ENCODE measurements at places on chromosomes 6 and 20.

DNA sequence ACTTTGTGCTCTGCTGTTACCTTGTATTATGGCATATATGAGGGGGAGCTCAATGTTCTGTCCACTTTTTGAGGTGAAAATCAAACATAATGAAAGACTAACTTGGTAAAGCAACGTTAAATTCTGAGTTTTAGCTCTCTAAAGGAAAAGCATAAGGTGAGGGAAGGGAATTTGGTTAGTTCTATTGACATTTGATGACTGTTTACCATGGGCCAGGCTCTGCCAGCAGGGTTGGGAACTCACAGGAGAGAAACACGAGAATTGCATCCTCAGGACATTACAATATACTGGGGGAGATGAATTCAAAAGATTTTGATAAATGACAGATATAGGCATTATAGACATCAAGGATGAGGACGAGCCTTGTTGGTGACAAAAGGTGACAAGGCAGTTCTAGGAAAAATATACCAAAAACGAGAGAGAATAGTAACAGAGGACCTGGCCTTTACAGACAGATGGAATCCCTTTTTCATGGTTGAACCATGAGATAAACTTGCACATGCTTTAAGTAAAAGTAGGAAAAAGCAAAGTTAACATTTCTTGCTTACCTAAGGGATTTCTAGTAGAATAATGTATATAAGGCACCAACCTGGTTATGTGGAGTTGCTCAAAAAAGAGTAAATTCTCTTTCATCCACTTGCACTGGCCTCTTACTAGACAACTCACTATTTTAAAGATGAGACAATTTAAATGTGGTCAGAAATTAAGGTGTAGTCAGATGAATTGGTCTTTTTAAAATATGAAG is 191.4 kb downstream of the NKAIN2 start:
- DNase-seq, result no peak

DNA sequence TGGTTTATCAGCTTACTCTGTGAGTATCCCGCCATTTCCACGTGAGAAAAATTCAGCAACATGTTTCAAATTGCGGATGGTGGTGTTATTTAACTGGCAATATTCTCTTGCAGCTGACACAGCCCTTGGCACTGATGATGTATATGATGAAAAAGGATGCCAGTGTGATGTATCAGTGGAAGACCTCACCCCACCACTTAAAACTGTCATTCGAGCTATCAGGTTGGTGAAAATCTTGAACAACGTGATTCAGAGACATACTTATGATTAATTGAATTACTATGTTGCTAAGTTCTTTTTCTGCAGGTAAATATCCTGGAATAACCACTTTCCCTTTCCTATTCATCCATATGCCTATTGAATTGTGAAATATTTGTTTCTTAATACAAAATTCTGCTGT is 55.7 kb downstream of the KHDC1L start:
- DNase-seq, result no peak

DNA sequence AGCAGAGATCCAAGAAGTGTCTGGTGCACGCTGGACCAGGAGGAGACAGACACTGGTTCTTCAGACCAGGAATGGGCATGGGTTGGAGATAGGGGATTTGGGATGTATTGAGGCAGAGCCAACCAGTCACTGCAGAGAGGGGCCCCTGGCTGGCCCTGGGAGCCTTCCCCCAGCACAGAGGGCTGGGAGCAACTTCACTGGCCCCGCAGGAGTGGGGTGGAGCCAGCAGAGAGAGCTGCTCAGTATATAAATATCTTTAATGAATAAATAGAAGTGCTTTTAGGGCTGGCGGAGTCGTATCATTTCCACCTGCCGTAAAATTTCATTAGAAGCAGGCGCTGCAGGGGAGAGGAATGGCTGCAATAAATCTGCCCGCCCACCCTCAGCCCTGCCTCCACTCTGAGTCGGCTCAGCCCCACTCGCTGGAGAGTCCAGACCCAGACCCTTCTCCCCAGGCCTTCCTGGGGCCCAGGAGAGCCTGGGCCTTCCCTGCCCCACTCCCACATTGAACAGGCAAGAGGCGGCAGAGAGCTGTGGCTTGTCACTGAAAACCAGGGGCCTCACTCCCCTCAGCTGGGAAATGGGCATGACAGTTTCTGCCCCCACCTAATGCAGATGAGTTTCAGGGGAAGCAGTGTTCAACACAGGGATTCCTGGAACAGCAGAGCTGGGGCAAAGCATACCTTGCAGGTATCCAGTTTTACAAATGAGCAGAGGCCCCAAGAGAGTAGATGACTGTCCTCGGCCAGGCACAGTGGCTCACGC is 23.9 kb upstream of the VSTM2L start:
- DNase-seq, result no peak

GRCh38 chr6:43834528-43835155 is 64.6 kb downstream of the VEGFA start:
- DNase-seq, result no peak

DNA sequence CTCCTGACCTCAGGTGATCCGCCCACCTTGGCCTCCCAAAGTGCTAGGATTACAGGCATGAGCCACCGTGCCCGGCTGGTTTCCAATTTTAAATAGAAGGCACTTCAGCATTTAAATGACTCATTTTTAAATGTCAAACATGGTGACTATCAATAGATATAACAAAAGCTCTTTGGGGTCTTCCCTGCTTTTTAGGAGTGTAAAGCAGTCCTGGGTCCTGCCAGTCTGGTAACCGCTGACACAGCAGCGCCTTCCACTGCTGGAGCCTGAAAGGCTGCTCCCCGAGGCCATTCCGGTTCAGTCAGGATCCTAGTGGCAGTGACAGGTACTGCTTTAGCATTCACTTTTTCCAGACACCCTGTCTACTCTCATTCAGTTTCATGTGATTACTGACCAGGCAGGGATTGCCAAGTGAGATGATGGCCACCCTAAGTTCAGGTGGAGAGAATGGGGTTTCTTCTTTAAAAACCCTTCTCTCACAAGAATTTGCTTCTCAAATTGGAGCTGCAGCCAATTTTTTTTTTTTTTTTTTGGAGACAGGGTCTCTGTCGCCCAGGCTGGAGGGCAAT is 5.1 kb downstream of the DIDO1 start:
- DNase-seq, result peak; percentile 36

DNA sequence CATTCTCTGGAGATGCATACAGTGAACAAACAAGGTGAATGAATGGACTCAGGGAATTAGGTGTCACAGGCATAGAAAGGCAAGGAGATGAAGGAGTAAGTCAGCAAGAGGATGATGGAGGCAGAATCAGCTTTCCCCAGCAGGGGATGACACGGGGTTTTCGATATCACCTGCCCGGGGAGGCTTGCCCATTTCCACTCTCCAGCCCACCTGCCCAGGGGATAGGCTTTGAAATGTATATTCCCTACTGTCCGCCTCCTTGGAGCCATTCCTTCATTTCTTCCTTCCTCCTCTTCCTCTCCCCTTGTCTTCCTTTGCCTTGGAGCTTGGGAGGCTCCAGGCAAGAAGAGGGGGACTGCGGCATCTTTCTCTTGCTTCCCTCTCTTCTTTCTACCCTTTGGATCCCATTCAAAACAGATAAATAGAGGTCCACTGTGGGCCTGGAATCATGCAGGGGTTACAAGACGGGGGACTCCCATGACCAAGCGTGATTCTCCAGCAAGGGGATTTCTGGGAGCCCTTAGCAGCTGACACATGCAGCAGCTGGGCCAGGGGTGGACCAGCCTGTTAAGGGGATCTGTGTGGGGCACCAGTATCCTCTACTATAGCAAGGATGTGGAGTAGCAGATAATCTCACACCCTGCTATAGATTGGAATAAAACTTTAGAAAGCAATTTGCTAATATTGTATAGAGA is 23.5 kb upstream of the RNF24 start:
- no peak for DNase-seq

DNA sequence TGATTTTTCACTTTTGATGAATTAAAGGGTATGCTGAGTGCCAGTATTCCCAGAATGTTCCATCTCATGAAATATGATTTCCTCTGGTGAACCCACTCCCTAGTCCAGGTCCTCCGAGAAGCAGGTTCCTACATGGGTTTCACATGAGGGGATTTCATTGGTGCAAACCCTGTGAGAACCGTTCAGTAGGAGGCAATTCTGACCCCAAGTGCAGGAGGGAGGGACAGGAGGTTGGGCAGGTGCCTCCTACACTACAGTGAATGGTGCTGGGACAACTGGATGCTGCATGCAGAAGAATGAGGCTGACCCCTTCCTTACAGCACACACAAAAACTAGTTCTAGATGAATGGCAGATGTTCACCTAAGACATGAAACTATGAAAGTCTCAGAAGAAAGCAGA is 5.1 kb upstream of the ULBP2 start:
- no peak for DNase-seq

DNA sequence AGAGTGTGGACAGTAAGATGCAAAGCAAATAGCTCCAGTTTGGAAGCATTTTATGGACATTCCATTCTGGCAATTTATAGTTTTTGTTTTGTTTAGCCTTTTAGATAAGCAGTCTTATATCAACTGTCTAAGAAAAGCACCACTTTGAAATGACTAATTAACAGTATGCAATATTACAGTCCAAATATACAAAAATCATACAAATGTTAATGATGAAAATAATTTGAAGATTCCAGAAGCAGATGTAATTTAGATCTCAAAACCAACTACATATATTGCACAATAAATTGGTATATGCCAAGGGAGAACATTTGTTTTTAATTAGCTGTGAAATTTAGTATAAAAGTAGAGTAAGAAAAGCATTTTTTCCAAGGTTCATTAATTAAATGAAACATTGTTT is 158.8 kb downstream of the KIF6 start:
- DNase-seq, result no peak

DNA sequence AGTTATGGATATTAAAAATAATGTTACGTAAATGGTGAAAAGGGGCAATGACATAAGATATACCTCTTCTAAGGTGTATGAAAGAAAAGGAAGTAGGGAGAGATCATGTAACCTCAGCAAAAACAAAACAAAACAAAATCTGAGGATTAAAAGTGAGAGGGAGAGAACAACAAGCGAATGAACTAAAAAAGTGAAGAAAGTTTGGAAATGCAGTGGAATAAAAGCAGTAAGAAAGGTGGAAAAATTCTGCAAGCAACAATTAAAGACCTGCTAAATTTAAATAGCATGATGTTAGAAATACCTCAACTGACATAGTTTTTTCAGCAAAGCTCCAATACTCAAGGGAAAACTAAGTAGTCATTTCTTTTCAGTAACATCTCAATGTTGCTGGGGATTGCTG is 48.0 kb downstream of the PHIP start:
- no peak for DNase-seq

DNA sequence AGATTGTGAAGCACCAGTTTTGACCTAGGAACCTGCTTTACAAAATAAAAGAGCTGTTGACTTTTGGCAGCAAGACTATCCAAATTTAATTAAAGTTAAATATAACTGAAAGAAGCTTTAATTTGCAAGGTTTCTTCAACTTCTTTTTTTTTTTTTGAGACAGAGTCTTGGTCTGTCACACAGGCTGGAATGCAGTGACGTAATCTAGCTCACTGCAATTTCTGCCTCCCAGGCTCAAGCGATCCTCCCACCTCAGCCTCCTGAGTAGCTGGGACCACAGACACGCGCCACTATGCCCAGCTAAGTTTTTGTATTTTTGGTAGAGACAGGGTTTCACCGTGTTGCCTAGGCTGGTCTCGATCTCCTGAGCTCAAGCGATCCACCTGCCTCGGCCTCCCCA is 13.7 kb upstream of the CSE1L start:
- DNase-seq, result no peak

GRCh38 chr6:44311767-44312166 is 1.4 kb downstream of the AARS2 start:
- DNase-seq, result no peak

DNA sequence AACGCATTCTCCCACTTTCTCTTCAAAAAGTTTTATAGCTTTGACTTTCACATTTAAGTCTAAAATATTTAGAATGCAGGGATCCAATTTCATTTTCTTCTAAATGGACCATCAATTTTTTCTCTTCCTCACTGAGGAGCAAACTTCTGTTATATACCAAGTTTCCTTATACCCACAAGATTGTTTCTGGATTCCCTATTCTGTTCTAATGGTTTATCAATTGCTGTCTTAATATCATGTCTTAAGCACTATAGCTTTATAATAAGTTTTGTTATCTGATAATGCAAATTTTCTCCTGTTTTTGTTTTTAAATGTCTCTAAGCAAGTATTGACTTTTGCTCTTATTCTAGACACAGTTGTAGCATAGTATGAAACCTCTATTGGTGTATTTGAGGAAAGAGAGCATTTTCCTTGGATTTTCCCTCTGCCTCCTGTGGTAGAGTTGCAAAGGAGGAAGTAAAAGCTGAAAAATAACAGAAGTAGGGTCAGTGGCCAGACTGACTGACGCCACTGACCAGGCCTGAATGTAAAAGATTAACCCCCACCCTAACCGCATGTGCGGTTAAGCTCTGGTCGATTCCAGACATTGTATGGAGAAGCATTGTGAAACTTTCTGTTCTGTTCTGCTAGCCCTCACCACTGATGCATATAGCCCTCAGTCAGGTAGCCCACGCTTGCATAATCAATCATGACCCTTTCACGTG is 40.3 kb downstream of the GPX5 start:
- no peak for DNase-seq

DNA sequence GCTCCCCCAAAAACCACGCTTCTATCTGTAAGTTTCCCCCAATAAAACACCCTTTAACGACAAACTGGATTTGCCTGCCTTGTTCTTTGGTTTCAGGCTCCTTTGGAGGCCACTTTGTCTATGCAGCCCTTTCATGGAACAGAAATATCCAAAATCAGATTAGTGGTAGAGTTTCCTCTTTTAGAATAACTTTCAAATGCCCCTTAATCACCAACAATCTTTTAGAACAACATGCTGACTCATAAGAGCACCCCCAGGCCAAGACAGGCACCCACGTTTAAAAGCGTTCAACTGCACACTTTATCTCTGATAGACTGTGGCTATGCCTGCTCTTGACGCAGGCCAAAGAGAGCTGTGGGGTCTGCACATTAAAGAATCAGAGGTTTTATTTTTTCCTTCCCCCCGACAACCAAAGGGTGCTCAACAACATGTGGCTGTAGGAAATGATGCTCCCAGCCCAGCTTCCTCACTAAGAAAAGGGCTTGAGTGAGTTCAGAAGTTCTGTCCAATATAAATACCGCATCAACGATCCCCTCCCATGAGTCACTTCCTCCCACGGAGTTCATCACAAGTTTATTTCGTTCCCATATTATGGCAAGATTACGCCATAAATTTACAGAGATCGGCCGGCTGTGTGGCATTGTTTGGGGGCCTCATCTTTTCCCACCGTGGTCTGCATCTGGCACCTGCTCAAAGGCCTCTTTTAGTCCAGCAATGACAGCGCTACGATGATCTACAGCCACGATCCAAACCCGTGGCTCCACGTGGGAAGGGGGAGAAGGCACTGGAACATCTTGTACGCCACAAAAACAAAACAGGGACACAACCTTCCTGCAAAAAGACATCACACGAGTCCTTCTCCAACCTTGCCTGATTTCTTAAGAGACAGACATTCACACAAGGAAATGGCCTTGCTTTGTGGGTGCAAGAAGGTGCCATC is 88.8 kb upstream of the NFATC2 start:
- DNase-seq, result no peak

DNA sequence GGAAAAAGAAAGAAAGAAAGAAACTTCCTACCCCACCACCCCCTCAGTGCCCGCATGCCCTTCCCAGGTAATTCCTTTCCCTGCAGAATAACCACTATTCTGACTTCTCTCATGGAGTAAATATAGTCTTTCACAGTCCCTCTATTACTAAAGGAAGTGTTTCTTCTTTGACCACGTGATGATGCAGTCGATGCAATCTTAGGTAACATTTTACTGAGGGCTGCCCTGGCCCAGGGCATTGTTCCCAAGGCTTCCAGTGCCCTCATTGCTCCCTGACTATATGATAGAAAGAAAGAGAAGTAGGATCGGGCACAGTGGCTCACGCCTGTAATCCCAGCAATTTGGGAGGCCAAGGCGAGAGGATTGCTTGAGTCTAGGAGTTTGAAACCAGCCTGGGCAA is 29.1 kb downstream of the ARHGAP40 start:
- no peak for DNase-seq

GRCh38 chr20:58416835-58417234 is 27.8 kb downstream of the VAPB start:
- DNase-seq, result no peak
